ENCODE measurements at places on chromosomes 16 and 17. TPM values are rescaled to one million over a fixed set of nuclear protein-coding genes. Genes with fewer than 3 reads are reported as not detected.

PYY gene
- total RNA-seq = not detected

SLC7A5 gene
- 78.9 TPM for total RNA-seq

CNGB1 gene
- total RNA-seq = 9.4 TPM

- DNase-seq = no peak
Measured at GRCh38 chr17:81518113-81518784, 5.7 kb upstream of the ACTG1 start.

DNA sequence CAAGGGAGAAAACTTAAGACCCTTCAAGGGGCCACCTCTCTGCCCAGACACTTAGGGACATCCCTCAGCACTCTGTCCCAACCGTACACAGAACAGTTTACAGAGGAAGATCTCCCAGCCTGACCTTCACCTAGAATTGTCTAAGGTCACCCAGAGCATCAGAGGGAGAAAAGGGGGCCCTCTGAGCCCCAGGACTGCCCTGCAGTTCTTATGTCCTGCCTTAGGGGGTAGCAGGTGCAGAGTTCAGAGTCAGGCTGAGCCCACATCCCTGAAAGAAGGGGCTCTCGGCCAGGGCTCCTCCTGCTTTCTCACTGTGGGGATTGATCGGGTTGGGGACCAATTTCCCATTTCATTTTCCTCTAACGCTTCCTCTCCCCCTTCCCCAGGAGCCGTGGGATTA, 15.4 kb downstream of the CA4 start:
- no peak for DNase-seq

GRCh38 chr17:3655766-3656165, 12.6 kb downstream of the TAX1BP3 start:
- DNase-seq = no peak

DNA sequence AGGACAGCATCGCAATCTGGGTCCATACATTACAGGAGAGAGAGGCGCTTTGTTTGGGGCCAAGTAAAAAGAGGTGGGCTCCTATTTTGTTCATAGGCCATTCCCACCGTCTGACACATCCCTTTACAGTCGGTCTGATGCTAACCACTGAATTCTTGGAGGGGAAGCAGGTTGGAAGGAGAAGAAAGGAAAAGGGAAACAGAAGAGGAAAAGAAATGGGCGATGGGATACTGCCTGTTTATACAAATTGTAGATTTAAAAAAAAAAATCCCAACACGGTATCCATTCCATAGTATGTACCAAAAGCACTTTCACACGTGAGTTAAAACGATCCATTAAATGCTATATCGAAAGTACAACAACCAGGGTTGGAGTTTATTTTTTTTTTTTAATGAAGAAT, 4.0 kb upstream of the ZFHX3 start:
- no peak for DNase-seq

DNA sequence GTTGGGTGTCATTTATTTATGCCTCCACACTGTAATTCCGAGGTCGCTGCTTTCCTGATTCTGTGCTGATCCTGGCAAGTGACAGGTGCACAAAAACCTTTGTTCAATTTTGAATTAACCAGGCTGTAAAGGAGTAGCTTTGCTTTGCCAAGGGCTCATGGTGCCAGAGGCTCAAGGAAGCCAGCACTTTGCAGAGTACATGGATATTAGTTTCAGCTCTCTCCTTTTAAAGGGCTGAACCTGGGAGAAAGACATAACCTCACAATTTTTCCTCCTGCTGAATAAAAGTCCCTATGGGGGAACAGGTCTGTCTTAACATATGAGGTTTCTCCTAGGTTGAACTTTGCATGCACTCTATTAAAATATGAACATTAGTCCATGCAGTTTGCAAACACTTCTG, 227.6 kb upstream of the WSB1 start:
- no peak for DNase-seq

DNA sequence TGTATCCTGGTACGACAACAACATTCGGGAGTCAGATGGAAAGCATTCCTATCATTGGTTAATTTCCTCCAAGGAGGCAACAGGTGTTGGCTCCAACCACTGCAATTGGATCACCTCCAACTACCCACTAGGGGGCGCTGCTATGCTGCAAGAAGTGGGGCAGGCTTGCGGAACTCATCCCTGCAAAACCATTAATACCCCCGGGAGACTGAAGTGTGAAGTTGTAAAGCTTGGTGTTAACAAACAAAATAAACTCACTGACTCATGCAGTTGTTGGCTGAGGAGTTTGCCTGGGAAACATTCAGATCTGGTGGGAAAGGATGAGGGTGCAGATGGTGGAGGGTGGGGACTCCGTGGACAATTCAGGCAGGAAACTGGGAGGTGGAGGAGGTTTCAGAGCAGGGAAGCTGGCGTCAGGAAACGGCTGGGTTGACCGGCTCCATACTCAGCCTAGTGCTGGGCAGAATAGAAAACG, 84.9 kb downstream of the HS3ST2 start:
- peak; percentile 82 for DNase-seq

GRCh38 chr16:61148930-61149329, 887.3 kb downstream of the CDH8 start:
- DNase-seq = no peak
